ENCODE measurements at places on chromosomes 12 and 14. TPM values are rescaled to one million over a fixed set of nuclear protein-coding genes. Genes with fewer than 3 reads are reported as not detected.
A peak's percentile ranks its signal among the peaks of the same experiment; 100 is the strongest.

PDE3A gene
- under 0.01 TPM for total RNA-seq

SALL2 gene
- total RNA-seq, result under 0.01 TPM

TOMM20L gene
- total RNA-seq, result not detected

PLEKHG7 gene
- under 0.01 TPM for total RNA-seq

RASSF9 gene
- 2.7 TPM for total RNA-seq

CFAP251 gene
- total RNA-seq, result 13.8 TPM

LRRIQ1 gene
- under 0.01 TPM for total RNA-seq

IL31 gene
- not detected for total RNA-seq

GRIN2B gene
- under 0.01 TPM for total RNA-seq

LRRC10 gene
- not detected for total RNA-seq

TSPAN19 gene
- not detected for total RNA-seq

MANSC1 gene
- total RNA-seq, result 2.6 TPM

CPNE6 gene
- total RNA-seq, result not detected

DNA sequence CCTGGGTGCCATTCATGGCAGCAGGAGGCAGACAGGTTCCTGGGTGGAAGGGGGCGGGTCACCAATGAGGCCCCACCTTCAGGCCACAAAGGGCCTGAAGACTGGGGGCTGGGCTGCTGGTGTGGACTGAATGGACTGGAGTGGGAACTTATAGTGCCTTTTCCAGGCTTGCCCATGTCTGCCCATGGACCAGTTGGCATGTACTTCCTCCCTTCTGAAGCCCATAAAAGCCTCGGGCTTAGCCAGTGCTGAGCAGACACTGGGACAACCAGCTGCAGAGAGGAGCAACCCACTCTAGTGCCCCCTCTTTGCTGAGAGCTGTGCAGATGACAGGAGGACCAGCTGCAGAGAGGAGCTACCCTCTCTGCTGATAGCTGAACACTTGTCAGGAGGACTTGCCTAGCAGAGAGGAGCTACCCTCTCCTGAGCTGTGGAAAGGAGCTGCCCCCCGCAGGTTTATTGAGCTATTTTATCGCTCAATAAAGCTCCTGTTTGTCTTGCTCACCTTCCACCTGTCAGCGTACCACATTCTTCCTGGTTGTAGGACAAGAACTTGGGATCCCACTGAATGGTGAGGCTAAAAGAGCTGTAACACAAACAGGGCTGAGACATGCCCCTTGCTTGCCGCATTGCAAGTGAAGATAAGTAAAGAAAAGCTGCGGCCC, 34.0 kb downstream of the APAF1 start:
- no peak for DNase-seq

DNA sequence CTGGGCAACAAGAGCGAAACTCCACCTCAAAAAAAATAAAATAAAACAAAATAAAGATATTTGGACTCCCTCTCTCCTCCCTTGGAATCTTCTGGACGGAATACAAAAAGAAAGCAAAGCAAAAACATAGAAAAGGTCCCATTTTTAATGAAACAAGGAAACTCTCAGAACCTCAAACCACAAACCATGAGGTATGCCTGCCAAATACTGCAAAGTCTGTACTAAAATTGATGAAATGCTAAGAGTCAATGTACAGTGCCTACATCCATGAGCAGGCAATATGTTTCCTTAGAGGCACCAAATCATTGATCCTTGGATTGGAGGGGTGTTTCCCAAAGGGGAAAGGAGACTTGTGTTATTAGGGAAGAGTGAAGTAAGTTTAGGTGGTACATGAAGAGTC, 8.2 kb upstream of the RPS6KA5 start:
- no peak for DNase-seq

GRCh38 chr12:12507121-12507520, 55.5 kb downstream of the DUSP16 start:
- DNase-seq, result no peak

- DNase-seq, result peak; percentile 69
Observed at GRCh38 chr14:21476523-21476924, 235 bp downstream of the RAB2B start.

DNA sequence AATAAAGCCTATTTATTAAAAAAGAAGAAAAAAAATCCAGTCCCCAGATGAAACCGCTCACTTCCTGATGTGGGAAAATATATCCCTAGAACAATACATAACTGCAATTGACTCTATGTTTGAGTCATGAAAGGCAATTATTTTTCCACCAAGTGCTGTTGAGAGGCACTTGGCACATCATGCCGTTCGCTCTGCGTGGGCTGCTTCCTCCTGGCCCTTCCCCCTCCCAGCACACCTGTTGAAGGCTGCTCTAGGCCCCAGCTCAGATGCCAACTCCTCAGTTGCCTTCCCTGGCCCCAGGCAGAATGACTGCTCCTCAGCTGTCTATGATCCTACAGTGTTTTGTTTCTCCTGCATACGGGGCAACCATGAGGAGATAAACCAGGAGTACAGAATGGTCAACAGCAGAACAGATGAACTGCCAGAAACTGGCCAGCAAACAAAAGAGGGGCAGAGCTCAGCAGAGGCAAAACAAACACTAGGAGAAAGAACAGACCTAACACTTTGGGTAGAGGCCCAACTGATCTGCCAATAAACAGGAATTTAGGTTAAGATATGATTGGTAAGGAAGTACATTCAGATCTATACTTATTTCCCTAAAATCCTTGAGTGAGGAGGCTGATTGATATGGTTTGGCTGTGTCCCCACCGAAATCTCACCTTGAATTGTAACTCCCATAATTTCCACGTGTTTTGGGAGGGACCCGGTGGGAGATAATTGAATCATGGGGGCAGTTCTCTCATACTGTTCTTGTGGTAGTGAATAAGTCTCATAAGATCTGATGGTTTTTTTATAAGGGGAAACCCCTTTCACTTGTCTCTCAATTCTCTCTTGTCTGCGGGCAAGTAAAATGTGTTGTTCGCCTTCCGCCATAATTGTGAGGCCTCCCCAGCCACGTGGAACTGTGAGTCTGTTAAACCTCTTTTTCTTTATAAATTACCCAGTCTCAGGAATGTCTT, 58.6 kb downstream of the SLC38A1 start:
- DNase-seq, result peak; percentile 96

GRCh38 chr12:1220127-1221092, 229.4 kb downstream of the ERC1 start:
- peak; percentile 21 for DNase-seq

DNA sequence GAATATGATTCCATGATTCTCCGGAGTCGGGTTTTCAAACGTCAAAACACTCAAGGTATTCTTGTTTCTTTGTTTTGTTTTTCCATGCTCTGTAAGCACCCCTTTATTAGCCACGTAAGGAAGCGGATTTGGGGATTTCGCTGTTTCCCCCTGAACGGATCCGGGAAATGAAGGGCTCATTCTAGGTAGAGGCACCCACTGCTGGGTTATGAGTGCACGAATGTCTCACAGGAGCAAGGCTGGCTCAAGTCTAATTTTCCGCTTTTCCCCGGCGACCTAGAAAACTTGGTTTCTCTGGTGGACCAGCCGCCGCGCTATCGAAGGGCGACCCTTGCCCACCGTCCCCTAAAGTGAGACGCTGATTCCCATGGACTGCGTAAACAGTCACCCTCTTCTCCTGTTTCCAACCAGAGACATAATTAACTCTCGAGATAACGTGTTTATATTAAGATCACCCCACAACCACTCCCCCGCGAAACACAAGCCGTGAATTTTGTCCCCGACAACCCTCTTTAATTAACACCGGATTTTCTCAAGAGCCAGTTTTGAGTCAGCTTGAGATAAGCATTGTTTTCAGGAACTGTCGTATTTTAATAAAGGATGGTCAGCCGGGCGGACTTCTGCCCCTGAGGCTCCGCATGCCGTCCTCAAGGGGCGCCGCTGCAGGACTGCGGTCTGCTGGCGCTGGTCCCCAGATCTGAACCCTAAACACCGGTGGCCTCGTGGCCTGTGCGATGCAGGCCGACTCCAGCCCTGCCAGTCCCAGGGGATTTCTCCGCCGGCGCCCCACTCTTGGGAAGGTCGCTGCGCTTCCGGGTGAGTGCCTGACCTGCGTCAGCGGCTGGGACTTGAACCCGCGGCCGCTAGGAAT, 515 bp upstream of the ABCC9 start:
- DNase-seq, result peak; percentile 21

DNA sequence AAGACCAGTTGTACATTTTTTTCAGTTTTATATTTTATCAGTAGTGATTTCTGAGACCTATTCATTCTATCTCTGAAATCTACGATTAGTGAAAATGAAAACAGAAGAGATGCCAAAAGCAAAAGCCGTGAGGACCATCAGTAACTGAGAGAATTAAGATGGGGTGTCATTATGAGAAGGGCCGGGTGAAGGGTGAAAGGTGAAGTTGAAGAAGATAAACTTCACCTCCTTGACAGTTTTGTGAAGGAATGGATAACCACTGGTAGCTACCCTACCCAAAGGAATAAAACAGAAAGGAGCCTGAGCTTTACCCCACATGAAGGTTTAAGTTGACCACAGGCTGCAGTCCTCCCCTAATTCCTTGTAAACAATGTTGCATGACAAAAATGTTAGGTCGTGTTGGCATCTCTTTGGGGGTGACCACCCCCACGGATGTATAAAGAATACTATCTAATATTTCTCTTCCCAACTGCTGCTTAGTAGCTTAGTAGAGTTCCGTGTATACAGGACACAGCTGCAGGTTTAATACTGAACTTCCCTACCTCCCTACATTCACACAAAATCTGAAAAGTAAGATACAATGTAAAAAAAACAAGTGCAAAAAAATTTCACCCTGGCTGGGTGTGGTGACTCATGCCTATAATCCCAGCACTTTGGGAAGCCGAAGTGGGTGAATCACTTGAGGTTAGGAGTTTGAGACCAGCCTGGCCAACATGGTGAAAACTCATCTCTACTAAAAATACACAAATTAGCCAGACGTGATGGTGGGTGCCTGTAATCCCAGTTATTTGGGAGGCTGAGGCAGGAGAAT, 23.9 kb downstream of the GPR19 start:
- peak; percentile 18 for DNase-seq

- DNase-seq, result no peak
Observed at GRCh38 chr12:93808169-93808899, 131.2 kb downstream of the CRADD start.

DNA sequence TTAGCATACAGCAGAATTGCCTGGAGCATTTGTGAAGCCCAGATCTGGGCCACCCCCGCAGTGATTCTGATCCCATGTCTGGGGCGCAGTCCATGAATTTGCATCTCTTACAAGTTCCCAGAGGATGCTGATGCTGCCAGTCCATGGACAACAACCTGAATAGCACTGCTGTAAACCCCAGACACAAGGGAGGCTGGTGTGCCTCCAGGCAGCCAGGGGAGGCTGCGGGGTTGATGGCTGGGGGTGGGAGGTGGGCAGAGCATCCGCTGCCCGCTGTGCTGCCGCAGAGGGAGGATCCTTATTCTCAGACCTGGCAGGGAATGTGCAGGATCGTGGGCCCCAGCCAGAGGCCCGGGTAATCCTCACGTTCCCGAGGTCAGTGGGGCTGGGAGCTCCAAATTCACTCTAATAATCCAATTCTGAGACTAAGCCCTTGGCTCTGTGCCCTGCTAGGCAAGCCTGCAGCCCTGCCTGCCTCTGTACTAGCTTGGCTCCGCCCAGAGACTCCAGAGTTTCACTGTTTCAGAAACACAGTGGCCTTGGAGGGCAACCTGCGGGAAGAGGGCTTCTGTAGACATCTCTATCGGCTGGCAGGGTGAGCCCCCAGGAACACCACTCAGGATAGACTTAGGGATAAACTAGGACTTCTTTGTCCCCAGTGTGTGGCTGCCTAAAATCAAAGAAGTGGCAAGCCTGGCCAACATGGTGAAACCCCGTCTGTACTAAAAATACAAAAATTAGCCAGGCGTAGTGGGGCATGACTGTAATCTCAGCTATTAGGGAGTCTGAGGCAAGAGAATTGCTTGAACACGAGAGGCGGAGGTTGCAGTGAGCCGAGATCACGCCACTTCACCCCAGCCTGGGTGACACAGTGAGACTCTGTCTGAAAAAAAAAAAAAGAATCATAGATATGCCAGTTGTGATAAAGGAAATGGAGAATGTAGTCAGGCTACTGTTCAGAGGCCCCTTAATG, 17.8 kb upstream of the MLEC start:
- DNase-seq, result no peak

DNA sequence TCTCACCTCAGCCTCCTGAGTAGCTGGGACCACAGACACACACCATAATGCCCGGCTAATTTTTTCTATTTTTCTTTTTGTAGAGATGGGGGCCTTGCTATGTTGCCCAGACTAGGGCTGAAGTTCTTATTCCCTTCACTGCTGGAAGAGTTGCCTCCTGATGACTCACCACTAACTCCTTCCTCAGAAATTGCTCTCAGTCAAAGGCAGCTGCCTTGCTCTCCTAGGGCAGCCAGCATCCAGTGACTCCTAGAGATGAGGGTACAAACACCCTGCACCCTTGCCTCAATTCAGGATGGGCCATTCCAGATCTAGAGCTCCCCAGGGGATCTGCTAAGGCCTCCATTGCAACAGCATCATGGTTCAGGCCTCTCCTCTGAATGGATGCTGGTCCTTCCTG, 54.0 kb upstream of the RASSF8 start:
- peak; percentile 15 for DNase-seq

DNA sequence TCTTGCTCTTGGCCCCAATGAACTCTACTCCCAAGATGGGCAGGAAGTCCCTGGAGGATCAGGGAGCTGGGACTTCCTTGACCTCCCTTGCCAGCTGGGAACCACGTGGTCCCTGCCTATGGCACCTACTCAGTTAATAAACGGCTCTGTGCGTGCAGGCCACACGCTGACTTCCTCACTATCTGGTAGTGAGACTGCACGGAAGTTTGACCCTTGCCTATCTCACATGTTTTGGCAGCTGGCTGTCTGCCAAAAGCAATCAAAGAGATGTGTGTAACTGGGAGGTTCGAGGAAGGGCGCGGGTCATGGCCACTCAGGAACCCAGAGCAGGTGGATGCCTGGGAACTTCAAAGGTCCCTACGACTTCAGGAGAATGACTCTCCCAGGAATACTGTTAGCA, 57.9 kb downstream of the RFLNA start:
- DNase-seq, result peak; percentile 4

GRCh38 chr12:132771126-132771838, 9.7 kb upstream of the ANKLE2 start:
- no peak for DNase-seq

GRCh38 chr14:27008187-27008586, 410.4 kb upstream of the NOVA1 start:
- DNase-seq, result no peak

GRCh38 chr12:2215709-2216560, 163.1 kb downstream of the CACNA1C start:
- no peak for DNase-seq

GRCh38 chr14:60648249-60648933, 886 bp downstream of the SIX1 start:
- peak; percentile 13 for DNase-seq

- DNase-seq, result peak; percentile 10
Observed at GRCh38 chr12:115632308-115632707, 645.2 kb downstream of the MED13L start.

GRCh38 chr12:90543374-90543773, 411.6 kb downstream of the CCER1 start:
- peak; percentile 7 for DNase-seq

DNA sequence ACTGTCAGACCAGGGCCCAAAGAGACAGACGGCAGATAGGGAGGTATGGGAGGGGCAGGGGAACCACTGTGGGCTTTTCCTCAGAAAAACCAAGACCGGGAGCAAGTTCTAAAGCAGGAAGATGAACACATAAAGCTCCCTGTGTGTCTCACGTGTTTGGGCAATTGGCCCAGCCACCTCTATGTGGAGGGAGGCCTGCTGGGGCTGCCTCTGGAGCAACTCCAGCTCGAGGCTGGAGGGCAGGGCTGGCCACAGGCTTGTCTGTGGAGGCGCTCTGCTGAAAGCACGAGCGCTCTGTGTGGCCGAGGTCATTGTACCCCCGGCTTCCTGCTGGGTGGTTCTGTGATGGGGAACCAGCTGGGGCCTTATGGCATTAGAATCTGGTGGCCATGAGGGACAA, 36.4 kb downstream of the TRAFD1 start:
- no peak for DNase-seq

- DNase-seq, result no peak
Observed at GRCh38 chr12:28443337-28443736, 253.1 kb downstream of the CCDC91 start.
